ENCODE measurements at places on chromosomes 7 and 10.
A peak's percentile ranks its signal among the peaks of the same experiment; 100 is the strongest.

DNA sequence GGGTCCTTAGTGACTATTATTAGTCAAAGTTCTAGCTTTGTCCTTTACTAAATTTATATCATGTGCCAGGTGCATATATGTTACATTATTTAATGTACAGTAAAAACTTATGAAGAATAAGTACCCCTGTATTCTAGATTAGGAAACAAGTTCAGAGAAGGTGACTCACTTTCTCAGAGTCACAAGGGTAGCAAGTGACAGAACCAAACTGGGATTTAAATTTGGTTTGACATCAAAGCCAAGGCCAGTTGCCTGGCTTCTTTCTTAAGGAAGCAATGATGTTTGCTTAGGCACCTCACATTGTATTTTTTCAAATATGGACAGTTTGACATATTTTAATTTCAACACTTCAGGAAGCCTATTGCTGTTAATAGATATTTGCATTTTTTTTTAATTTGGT, 2.5 kb downstream of the LSM8 start:
- DNase-seq: no peak

DNA sequence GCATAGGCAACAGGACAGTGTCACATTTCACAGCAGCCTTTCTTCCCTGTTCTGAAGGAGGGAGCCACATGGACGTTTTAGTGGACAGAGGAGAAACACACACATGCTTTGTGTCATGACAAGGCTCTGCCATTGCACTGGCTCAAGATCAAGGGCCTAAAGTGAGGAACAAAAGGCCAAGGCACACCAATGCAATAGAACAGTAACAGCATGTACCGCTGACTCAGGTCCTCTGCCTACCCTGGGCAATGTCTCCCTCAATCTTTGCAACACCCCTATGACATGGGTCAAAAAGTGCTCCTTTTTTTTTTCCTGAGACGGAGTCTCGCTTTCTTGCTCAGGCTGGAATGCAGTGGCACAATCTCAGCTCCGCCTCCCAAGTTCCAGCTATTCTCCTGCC, 57.8 kb upstream of the SDK1 start:
- no peak for DNase-seq

- no peak for DNase-seq
These were observed 1177.4 kb downstream of the SORCS1 start for GRCh38 chr10:105986912-105987635.

- DNase-seq: no peak
These were observed 246.8 kb downstream of the TNS3 start for GRCh38 chr7:47335071-47335470.

DNA sequence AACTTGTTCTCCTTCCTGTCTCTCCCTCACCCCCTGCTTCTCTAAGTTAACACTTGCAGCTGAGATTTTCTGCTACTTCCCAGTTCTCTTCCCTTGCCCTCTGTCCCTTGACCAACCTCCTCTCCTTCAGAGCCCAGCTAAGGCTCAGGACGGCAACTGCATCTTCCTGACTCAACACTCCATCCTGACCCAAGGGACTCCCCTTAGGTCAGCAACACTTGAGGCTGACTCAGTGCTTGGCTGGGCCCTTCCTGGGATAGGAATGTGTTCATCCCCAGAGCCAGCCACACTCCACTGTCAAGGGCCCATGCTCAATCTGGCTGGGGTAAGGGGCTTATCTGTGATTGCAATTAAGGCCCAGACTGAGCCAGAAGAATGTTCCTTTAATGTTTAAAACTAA, 3.4 kb downstream of the CALHM2 start:
- DNase-seq: no peak

GRCh38 chr10:17257466-17258321, 29.7 kb downstream of the VIM start:
- DNase-seq: peak; percentile 79

DNA sequence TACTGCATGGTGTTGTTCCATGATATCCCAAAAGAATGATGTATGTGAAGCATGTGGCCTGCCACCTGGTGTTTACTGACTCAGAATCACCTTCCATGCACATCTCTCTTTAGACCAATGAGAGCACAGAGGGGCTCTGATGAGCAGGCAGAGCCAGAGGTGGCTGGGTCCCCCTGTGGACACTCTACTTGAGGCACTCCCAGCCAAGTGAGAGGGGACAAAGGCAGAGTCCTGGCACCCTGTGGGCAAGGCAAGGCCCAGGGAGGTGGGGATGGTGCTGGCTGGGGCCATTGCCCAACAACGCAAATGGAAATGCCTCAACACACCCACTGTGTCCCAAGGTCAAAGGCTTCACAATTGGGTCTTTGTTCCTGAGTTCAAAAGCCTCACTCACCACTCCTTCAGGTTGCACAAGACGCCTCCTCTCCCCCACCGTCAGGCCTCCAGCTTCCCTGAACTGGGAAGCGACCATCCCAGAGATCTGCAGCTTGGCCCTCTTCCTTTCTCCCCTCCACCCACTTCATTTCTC, 164.6 kb downstream of the NEURL1 start:
- no peak for DNase-seq

- peak; percentile 25 for DNase-seq
These were observed 95.7 kb upstream of the PALS2 start for GRCh38 chr7:24477398-24478136.

- DNase-seq: no peak
These were observed 521.0 kb downstream of the KIF20B start for GRCh38 chr10:90222372-90222771.

DNA sequence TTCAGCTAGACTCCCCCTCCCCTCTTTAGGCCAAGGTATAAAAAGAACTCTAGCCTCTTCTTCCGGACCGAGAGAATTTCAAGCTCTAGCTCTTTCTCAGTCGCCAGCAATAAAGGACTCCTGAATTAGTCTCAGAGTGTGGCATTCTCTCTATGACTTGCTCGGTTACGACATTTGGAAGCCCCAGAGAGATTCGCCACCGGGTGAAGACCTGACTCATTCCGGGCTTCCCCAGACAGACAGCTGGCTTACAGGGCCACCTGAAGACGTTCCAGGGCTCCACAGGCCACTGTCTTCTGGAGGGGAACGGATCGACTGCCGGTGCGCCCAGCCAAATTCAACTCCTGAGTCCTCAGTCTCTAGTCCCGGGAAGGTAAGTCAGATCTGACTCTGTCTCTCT, at the start of gene AKR1B15:
TSS of gene AKR1B15 (plus strand) at position 234 of the 400 bp plus-strand sequence. CDS start 15,510 bp downstream, outside the sequence.
- DNase-seq: no peak

- no peak for DNase-seq
These were observed 504.6 kb downstream of the SORCS3 start for GRCh38 chr10:105145711-105146110.

DNA sequence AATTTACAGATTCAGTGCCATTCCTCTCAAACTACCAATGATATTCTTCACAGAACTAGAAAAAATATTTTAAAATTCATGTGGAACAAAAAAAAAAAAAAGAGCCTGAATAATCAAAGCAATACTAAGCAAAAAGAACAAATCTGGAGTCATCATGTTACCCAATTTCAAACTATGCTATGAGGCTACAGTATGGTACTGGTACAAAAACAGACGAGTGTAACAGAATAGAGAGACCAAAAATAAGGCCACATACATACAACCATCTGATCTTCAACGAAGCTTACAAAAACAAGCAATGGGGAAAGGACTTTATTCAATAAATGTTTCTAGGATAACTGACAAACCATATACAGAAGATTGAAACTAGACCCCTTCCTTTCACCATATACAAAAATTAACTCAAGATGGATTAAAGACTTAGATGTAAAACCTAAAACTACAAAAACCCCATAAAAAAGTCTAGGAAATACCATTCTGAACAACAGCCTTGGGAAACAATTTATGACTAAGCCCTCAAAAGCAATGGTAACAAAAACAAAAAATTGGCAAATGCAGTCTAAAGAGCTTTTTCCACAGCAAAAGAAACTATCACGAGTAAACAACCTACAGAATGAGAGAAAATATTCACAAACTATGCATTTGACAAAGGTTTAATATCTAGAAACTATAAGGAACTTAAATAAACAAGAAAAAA, 207.7 kb downstream of the PTN start:
- DNase-seq: no peak

DNA sequence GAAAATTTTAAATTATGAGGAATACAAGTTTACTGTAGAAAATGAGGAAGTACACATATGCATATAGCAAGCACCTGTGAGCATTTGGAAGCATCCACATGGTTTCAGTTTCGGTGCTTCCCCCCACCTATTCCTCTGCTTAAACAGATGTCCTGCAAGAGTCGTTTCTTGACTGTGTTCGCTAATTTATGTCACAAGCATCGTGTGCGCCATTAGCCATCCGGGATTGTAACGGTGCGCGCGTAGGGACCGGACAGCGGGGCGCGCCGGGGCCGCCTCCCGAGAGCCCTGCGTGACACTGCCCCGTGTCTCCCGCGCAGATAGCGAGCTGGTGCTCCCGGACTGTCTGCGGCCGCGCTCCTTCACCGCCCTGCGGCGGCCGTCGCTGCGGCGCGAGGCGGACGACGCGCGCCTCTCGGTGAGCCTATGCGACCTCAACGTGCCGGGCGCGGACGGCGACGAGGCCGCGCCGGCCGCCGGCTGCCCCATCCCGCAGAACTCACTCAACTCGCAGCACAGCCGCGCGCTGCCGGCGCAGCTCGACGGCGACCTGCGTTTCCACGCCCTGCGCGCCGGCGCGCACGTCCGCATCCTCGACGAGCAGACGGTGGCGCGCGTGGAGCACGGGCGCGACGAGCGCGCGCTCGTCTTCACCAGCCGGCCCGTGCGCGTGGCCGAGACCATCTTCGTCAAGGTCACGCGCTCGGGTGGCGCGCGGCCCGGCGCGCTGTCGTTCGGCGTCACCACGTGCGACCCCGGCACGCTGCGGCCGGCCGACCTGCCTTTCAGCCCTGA, 90.9 kb downstream of the NEURL1 start:
- no peak for DNase-seq

GRCh38 chr7:3493499-3493898, 192.4 kb downstream of the SDK1 start:
- no peak for DNase-seq

- DNase-seq: no peak
These were observed at the start of the genes ATP6V0A4 and TMEM213 for GRCh38 chr7:138797715-138798320. ATP6V0A4 (minus strand) TSS chr7:138798196; CDS start chr7:138771247, 26,949 bp downstream. TMEM213 (plus strand) TSS chr7:138797994; CDS start chr7:138798105, 111 bp downstream.

DNA sequence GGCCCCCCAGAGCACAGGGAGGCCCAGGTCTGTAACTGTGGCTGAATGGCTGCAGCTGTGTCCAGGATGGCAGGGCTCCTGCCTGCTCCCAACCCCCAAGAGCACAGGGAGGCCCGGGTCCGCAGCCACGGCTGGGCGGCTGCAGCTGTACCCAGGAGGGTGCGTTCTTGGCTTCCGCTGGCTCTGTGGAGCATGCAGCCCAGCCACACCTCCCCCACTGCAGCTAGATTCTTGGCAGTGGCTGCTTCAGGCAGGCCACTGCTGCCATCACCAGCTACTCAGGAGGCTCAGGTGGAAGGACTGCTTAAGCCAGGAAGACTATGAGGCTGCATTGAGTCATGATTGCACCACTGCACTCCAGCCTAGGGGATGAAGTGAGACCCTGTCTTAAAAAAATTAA, 27.9 kb downstream of the C7orf25 start:
- peak; percentile 8 for DNase-seq

DNA sequence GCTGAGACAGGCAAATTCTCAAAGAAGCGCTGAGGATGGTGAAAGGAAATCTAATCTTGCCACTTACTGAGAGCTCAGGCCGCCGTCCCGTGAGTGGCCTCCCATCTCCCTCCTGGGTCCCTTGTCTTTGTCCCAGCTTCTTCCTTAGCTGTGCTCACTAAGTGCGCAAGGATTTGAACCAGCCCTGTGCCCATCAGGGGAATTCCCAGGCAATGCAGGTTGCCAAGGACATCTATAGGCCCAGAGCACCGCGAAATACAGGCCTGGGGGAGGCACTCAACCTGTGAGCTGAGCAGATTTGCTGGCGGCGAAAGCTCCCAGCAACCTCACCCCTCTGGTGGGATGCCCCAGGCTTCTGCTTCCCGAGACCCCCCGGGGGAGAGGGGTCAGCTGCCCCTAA, 64.8 kb downstream of the OAT start:
- DNase-seq: no peak

DNA sequence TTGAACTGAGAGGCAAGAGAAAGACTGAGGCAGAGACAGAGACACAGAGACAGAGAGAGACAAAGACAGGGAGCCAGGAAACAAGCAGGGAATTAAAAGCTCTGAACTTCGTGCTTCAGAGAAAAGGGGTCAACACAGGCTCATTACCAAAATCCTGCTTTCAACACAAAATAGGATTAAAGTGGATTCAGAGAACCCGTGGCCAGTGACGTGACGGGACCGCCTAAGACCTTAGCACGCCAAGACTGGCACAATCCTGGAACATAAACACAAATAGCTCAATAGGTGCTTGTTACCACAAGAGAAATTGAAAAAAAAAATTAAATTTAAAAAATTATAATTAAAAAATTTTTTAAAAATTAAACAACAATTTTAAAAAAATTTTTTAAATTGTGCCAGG, 21.5 kb downstream of the ASB13 start:
- DNase-seq: no peak

- no peak for DNase-seq
These were observed 94.1 kb downstream of the ARMH3 start for GRCh38 chr10:101961591-101962498.

DNA sequence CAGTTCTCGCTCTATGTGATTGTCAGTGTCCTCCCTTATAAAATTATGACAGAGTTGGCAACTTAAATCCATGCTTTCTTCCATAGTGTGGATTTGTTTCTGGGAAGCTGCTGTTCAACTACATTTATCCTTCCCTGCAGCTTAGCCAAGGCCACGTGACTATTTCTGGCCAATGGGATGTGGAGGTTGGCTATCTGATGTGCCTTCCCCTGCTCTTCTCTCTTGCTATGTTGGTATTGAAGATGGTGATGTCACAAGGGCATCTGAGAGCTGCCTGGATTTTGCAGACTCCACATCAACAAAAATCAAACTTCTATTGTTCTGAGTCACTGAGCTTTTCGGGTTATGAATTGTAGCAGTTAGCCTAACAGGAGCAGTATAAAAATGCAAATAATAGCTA, 164.9 kb upstream of the RHOBTB1 start:
- DNase-seq: peak; percentile 5

- no peak for DNase-seq
These were observed 148.0 kb downstream of the TSPAN12 start for GRCh38 chr7:120709972-120710320.

DNA sequence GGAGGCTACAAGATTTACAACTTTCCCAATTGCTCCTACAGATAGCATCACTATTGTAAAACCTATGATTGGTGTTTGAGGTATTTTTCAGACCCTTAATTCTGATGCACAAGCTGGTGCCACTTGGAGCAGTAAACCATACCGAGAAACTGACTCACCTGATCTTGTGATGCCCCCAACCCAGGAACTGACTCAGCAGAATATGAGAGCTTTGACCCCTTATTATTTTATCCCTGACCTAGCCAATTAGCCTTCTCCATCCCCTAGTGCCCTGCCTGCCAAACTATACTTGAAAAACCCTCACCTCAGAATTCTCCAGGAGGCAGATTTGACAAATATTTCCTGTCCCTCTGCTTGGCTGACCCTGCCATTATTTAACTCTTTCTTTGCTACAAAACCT, 585.9 kb upstream of the GHITM start:
- no peak for DNase-seq

GRCh38 chr10:101724446-101724845, 29.5 kb upstream of the FBXW4 start:
- DNase-seq: no peak

Data from Ammon's horn (tissue), 1 donor.